ENCODE measurements at places on chromosomes 5 and 9.
A peak's percentile ranks its signal among the peaks of the same experiment; 100 is the strongest.

DNA sequence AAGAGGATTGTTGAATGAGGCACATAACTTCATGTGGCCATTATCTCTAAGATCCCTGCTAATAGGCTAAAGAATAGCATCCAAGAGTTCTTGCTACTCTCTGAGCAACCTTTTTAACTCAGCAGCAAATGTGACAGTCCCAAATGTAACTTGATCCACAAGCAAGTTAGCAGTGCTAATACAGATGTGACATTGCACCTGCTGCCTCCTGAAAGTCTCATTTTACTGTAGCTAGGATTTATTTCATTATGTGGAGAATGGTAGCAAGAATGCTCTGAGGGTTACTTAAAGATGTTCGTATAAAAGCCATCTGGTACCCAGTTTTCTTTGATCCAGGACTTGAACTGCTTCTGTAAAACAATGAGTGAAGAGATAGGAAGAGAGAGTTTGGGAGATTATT is 45.8 kb downstream of the CDH10 start:
- DNase-seq: no peak

DNA sequence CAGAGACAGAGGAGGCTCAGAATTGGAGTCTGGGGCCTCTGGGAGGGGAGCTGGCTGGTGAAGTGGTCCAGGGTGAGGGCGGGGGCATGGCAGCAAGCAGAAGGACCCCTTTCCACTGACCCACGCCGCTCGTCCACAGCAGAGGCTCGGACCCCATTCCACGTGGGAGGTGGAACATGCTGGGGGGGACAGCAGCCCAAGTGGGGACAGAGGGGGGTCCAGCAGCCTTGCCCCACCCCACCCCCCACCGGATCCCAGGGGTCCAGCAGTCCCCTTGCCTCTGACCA is 25.4 kb upstream of the NKD2 start:
- no peak for DNase-seq

DNA sequence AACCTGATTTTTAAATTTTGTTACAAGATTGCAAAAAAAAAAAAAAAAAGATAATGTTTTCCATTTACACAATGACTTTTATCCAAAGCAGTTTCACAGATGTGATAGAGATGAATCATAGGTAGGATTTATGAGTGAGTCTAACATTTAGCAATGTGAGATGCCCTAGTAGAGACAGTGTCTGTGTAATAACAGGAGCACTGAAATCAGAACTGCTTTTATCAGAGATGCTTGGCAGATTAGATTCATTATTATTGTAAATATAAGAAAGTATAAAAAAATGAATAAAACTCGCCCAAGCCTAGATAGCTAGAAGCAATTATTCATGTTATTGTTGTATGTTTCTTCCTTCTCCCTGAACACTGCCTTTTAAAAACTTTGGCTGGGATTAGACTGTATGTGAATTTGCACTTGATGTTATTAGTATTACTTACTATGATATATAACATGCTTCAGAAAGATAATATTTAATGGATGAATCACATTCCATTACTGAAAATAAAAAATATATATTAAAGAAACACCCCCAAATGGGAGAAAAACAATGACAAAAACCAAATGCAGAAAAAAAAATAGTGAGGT is 567.3 kb upstream of the KLF4 start:
- peak; percentile 90 for DNase-seq

- no peak for DNase-seq
These were observed 111.8 kb upstream of the SEMA6A start for GRCh38 chr5:116686438-116686837.

- DNase-seq: no peak
These were observed 71.8 kb downstream of the KDM4C start for GRCh38 chr9:6829536-6829935.

GRCh38 chr5:10018201-10019069 is 231.3 kb downstream of the ATPSCKMT start:
- DNase-seq: peak; percentile 95

- DNase-seq: no peak
These were observed 374.9 kb upstream of the CLINT1 start for GRCh38 chr5:158233735-158234322.

DNA sequence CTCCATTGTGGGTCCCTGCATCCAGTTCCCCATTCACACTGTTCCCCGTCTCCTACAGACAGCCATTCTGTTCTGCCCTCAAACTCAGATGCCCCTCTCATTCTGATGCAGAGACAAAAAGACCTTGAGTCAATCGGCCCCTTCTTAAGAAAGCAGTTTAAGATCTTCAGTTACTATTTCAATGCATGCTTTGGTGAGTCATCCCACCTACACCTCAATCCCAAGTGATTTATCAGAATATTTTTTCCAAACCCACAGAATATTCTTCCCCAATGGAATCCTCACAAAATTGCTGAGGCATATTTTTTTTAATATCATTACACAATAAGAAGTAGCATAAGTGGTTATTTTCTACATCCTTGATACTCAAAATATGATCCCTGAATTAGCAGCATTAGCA is 92.4 kb upstream of the SLC1A1 start:
- DNase-seq: peak; percentile 28

DNA sequence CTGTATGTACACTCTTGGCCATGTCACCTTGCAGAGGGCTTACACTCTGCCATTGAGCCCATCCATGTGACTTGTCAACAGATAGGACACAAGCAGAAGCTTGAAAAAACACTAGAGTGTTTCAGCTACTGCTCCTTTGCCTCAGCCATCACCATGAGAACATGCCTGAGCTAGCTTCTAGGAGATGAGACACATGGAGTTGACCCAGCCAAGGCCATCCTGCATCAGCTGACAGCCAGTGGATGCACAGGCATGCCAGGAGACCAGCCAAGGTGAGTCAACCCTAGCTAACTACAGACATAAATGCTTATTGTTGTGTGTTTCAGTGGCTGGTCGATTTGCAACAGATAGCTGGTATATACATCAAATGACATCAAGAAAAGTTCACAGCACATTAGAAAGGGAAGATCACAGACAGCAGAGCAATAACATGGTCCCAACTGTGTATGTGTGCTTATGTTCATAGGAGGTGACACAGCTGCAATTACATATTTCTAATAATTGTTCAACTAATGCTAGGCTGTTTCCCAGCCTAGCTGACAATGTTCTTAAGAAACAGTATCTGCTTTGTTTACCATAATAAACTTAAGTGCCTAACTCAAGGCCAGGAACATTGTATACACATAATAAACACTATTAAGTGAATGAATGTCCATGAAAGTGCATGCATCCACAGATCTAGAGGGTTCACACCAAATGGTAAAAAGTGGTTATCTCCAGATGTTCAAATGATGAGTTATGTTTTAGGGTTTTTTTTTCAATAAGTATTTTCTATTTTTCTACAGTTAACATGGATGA is 105.7 kb downstream of the SPOCK1 start:
- DNase-seq: peak; percentile 16

DNA sequence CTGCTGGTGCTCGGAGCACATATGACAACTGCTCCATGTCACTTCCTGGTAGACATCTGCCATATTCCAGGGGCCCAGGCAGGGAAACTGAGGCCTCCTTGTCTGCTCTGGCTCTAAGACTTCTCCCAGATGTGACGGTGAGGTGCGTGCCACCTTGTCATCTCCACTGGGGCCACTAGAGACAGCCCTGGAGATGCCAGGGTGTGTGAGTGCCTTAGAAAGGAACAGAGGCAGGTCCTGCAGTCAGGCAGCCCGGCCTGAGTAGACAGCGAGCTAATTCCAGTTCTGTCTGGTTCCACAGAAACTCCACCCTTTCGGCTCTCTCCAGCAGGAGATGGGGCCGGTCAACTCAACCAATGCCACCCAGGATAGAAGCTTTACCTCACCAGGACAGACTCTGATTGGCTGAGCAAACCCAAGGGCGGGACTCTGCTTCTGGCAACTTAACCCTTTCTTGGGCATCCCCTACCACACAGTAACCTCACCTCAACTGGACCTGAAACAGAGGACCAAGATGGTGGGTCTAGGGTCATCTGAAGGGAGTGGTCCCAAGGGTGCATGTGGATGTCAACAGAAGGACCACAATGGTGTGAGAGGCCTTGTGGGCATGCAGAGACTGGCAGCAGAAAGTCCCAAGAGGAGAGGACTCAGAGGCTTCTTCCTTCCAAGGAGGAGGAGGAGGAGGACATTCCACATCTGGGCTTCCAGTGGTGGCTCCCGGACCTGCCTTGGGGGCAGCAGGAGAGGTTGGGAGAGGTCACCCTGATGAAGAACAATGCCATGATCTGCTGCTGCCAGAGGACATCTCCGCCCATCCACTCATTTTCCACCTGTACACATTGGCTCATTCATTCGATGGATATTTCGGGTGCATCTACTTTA is 77.7 kb downstream of the RGS3 start:
- DNase-seq: peak; percentile 44

- no peak for DNase-seq
These were observed 572.6 kb upstream of the CLINT1 start for GRCh38 chr5:158431369-158432029.

GRCh38 chr5:127518319-127518621 is 830 bp downstream of the PRRC1 start:
- DNase-seq: peak; percentile 71

- DNase-seq: peak; percentile 1
These were observed 363.6 kb downstream of the ANXA1 start for GRCh38 chr9:73515216-73515615.

All from ELR (cell line).